ENCODE measurements at places on chromosomes 4 and X. TPM values are rescaled to one million over a fixed set of nuclear protein-coding genes. Genes with fewer than 3 reads are reported as not detected.

- DNase-seq = no peak
Observed at GRCh38 chr4:174365018-174365587, 81.4 kb downstream of the CEP44 start.

The FAM184B gene
- total RNA-seq = not detected

- DNase-seq = no peak
Observed at GRCh38 chr4:82551734-82552133, 10.1 kb downstream of the TMEM150C start.

DNA sequence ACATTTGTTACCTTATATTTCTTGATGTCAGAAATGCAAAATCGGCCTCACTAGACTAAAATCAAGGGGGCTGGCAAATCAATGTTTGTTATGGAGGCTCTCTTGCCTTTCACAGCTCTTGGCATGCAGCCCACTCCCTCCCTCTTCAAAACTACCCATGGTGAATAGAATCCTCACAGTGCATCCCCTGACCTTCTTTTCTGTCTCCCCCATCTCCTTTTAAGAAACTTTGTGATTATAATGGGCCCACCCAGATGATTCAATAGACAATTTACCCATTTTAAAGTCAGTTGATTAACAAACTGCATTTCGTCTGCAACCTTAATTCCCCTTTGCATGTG, 184.0 kb downstream of the PCDH7 start:
- DNase-seq = no peak

The SLC25A31 gene
- not detected for total RNA-seq

GRCh38 chr4:119244832-119245231, 32.3 kb downstream of the USP53 start:
- no peak for DNase-seq

The SH2D1A gene
- total RNA-seq = not detected

DNA sequence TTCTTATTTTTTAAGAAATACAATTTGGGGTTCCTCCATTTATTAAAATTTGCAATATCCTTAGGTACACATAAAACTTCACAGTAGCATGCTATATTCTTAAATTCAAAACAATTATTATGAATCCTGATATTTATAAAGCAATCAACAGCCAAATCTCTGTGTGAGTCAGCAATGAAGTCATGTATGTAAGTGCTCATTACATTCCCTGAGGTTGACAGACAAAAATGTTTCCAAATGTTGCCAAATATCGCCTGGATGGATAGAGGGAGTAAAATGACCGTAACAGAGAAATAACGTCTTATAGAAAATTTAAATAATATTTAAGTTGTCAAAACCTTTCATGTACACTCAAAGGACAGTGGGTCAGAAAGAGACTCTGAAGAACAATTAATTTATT, 220.0 kb downstream of the PCDH18 start:
- no peak for DNase-seq

GRCh38 chr4:100827756-100828155, 309.9 kb upstream of the EMCN start:
- DNase-seq = no peak

DNA sequence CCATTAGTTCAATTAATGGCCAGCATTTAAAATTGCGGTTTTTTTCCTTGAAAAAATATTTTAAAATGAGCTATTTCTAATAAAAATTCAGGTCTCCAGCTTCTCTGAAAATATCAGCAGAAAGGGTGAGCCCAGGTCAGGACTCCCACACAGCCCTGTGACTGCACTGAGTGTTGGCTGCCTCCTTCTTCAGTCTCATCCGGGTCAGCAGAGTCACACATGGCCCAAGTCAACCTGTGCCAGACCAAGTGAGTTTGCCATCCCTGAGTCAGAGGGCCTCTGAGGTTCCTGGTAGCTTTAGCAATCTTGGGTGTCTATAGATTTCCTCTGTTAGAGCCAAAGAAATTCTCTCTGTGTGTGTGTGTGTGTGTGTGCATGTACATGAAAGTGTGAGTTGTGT, 22.1 kb upstream of the MSX1 start:
- no peak for DNase-seq

The RWDD4 gene
- 25.5 TPM for total RNA-seq

GRCh38 chr4:175066923-175067627, 148.9 kb downstream of the ADAM29 start:
- DNase-seq = no peak

DNA sequence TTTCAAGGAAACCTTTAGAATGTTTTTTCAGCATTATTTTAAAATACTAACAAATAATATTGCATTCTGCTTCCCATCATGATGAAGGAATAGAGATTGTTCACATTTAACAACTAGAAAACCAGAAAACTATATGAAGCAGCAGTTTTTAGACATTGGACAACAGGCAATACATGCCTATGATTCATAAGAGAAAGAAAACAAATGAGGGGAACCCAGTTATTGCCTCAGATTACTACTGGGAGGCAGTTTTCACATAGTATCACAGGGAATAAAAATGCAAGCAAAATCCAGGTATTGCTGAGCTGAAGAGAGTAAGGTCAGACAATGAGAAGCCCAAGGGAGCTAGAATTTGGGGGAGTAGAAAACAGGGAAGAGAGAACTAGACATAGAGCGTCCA, 373.6 kb downstream of the MAPK10 start:
- DNase-seq = no peak

GRCh38 chrX:74911494-74911893, 13.8 kb downstream of the NEXMIF start:
- no peak for DNase-seq

- no peak for DNase-seq
Observed at GRCh38 chr4:110003401-110004187, 90.9 kb downstream of the EGF start.

The NXF2 gene
- not detected for total RNA-seq

- DNase-seq = no peak
Observed at GRCh38 chrX:3715921-3716320, 2.5 kb upstream of the PRKX start.

- no peak for DNase-seq
Observed at GRCh38 chrX:39693298-39693697, 404.5 kb downstream of the BCOR start.

- DNase-seq = no peak
Observed at GRCh38 chr4:165158762-165159161, 46.1 kb upstream of the TMEM192 start.

GRCh38 chr4:84799318-84799717, 167.2 kb downstream of the WDFY3 start:
- no peak for DNase-seq

The CENPVL3 gene
- total RNA-seq = not detected

- DNase-seq = no peak
Observed at GRCh38 chrX:103791826-103792485, 15.3 kb downstream of the PLP1 start.

The GLRB gene
- total RNA-seq = 1.2 TPM

The CSTF2 gene
- 31.0 TPM for total RNA-seq

The PABPC1L2A gene
- not detected for total RNA-seq

The ALB gene
- not detected for total RNA-seq

- DNase-seq = no peak
Observed at GRCh38 chrX:107629540-107629909, 1.2 kb downstream of the PRPS1 start.

DNA sequence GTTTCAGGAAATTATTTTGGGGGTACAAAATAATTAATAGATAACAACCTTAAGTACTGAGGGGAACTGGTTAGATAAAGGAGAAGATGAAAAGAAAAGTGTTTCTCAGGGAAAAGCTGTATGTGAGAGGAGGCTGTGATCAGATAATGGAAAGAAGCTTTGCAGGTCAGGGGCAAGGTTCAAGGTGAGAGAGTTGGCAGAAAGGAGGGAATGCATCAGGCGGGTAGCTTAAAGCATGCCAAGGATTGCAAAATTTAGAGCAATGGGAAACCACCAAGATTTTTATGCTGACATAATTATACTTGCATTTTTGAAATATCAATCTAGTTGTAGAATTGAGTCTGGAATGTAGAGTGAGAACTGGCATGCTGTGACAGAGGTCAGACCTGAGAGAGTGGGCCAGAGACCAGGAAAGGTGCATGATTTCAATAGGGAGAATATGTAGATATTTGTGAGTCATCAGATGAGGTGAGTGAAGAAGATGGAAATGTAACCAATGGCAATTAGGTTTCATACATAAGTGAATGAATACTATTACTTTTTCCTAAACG, 508.7 kb downstream of the TRIML1 start:
- DNase-seq = peak; percentile 70

- no peak for DNase-seq
Observed at GRCh38 chrX:153102418-153102817, 30.2 kb downstream of the PNMA6A start.

DNA sequence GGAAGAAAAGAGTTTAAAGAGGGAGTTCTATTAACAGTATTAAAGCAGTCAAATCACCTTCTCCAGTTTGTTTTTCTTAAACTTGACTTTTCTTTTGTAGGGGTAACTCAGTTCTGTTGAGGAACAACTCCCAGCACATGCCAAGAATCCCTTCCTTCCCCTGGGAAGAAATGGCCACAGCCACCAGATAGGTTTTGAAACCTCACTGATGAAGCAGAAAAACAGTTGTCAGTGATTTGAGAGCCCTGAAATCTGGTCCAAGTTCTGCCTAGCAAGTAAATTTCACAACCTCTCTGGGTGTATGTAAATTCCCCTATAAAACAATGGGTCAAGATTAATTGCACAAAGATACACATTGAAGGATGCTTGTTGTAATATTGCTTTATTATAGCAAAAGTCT, 167.1 kb downstream of the DHX15 start:
- DNase-seq = no peak

The RIPPLY1 gene
- total RNA-seq = not detected

DNA sequence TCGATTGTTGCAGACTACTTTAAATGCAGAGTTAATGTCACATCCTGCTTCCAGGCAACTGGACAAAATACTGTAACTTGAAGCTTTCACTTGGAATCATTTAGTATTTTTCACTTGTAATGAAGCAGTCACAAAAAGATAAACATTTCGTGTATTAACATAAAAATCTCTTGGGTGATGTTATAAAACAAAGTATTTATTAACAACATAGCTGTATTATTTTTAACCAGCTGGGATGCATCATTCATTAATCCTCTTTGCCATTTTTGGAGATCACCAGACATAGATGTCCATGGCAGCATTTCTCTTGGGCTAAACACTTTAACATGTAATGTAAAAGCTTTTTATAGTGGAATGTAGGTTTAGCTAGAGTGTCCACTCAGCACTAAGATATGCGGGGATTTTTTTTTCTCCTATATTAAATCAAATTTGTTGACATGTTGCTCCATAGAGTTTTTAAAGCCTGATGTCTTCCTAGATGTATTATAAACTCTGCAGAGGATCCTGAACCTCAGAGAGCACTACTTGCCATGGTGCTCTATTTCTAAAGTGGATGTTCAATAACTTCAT, 193.7 kb upstream of the SPANXN4 start:
- DNase-seq = no peak

- DNase-seq = no peak
Observed at GRCh38 chr4:181078196-181078595, 1165.0 kb upstream of the TENM3 start.

- no peak for DNase-seq
Observed at GRCh38 chr4:140249351-140249750, 95.4 kb upstream of the MAML3 start.

DNA sequence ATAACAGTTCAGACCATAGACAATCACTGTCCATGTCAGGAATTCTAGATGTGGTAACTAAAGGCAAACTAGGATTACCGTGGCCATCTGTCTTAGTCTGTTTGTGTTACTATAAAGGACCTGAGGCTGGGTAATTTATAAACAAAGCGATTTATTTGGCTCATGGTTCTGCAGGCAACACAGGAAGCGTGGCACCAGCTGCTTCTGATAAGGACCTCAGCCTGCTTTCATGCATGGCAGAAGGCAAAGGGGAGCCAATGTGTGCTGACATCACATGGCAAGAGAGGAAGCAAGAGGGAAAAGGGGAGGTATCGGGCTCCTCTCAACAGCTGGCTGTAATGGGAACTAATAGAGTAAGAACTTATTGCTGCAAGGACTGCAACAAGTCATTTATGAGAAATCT, 376.7 kb downstream of the GPM6A start:
- no peak for DNase-seq

The SSX4B gene
- not detected for total RNA-seq

DNA sequence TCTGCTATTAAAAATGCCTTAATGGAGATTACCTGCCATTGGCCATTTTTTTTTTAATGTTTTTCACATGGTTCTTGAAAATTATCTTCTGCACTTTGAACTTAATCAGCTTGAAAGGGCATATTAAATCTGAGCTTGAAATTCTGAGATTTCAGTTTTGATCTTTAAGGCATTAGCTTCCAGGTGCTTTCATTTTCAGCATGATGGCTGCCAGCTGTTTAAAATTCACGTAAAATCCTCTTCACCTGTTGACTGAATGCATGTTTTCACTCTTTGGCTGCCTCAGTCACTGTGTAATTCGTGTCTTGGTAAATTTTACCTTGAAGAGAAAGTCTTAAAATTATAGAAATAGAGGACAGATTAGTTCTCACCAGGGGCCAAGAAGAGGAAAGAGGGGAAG, 39.6 kb downstream of the SMAD1 start:
- no peak for DNase-seq

- no peak for DNase-seq
Observed at GRCh38 chr4:164977243-164978164, at the start of gene TRIM61. Gene TRIM61 (minus strand): TSS chr4:164977657. CDS start chr4:164970002, 7,655 bp downstream.

The DUSP21 gene
- total RNA-seq = not detected

DNA sequence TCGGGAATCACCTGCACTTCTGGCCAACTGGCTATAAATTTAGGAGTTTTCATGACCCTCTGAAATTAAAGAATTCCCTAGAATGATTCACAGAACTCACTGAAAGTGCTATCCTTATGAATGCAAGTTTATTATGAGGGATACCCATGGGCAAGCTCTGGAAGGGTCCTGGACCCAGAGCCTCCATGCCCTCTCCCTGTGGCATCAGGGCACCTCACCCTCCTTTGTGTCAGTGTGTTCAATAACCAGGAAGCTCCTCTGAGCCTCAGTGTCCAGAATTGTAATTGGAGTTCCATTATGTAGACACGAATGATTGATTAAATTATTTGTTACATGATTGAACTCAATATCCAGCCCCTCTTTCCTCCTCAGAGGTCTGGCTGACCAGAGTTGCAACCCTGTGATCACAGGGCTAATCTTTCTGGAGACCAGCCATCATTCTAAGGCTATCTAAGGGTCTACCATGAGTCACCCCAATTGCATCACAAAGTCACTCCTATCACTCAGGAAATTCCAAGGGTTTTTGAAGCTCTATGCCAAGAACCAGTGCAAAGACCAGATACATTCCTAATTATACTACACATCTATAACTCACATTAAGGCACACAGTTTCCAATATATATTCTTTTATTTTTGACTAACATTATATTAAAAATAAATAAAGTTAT, 8.9 kb downstream of the ANXA3 start:
- peak; percentile 78 for DNase-seq

DNA sequence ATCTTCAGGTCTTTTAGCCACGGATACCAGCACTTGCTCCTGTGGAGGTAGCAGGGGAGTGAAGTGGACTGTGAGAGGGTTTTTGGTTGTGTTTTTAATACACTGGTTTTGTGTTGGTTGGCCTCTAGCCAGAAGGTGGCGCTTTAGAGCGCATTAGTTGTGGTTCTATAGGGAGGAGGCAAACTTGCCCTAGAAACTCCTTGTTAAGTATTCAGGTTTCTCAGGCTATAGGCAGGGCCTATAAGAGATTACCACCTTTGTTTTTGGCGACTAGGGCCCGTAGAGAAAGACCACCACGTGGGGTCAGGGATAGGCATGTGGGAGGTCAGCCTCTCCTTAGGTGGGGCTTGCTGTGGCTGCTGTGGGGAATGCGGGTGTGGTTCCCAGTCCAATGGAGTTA, 221.6 kb upstream of the SPANXN4 start:
- DNase-seq = no peak
